ENCODE measurements at places on chromosomes 2 and 18.

- no peak for DNase-seq
These were observed 13.2 kb upstream of the KCMF1 start for GRCh38 chr2:84957771-84958134.

- peak; percentile 12 for DNase-seq
These were observed 7.8 kb upstream of the IL1R2 start for GRCh38 chr2:101983928-101984327.

GRCh38 chr18:79956276-79956675 is 4.8 kb upstream of the SLC66A2 start:
- no peak for DNase-seq

- no peak for DNase-seq
These were observed 149.2 kb upstream of the NCK2 start for GRCh38 chr2:105595536-105595935.

DNA sequence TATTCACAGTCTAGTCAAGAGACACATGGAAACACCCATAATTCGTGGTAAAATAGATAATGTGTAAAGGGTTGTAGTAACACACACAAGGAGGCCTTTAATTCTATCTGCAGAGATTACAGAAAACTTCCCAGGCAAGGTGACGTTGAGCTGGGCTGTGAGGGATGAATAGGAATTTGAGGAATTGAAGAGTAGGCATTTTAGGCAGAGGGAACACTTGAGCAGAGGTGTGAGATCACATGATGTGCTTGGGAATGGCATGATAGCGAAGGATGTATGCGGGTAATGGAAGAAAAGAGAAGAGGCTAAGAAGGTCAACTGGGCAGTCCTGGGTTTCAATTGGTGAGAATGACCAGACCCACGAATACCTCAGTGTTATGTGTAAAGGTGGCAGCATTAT is 20.2 kb downstream of the DRC1 start:
- DNase-seq = no peak

GRCh38 chr2:225932811-225933413 is 533.4 kb downstream of the NYAP2 start:
- DNase-seq = peak; percentile 73

DNA sequence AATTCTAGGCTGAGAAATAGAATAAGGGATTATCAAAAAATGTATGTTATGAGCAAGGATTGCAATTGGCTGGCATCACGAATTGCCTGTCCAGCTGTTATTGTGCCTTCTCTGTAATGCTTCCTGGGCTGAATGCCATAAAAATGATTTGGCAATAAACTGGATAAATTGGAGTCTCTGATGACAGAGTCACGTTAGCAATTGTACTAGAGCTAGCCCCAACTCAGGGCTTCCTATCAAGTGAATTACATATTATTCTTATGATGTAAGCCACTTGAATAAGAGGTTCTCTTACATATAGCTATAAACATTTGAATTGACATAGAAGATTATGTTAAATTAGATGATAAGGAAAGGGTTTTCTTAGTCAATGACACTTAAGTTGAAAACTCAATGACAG is 607.5 kb upstream of the REG3G start:
- DNase-seq = no peak

DNA sequence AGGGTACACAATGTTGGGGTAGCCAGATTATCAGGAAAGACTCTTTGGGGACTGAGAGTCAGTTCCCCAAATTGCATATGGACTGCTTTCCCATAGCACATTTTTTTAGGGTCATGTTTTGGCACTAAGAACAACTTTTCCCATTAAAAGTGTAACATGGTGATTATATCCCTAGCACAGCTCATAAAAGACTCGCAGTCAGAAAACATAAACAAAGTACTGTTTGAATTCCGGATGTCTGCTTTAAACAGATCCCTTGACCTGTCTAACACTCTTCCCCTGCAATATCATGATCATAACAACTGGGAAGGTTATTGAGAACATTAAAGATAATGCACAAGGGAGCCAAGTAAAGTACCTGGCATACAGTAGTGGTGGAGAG is 262.2 kb downstream of the ASXL3 start:
- DNase-seq = no peak

DNA sequence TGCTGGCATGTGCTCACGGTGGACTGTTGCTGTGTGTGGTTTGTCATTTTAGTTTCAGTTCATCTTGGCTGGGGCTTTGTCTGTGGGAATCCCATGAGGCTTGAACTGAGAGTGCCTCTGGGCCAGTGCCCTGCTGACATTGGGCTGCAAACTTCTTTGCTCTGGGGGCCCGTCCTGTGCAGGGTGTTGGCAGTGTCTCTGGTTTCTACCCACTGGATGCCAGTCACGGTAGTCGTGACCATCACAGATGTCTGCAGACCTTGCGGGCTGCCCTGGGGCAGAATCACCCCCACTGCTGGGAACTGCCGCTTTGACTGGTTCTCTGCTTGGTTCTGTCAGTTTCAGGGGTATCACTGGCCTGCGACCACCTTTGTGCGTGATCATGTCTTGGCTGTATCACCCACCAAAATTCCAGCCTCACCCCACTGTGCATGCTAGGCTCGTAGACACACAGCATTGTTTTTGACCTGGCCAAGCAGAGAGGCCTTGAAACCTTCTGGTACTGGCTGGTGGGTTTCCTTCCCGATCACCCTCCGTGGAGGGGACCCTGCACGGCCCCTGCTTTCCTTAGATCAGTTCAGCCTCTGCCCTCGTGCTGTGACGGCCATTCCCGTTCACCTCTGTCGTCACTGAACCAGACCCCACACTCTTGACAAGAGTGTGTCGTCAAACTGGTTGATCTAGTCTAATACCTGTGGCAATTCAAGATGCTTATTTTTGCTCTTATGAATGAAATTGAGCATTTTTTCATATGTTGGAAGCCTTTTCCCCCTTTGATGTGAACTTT is 57.6 kb downstream of the KCNG2 start:
- no peak for DNase-seq

DNA sequence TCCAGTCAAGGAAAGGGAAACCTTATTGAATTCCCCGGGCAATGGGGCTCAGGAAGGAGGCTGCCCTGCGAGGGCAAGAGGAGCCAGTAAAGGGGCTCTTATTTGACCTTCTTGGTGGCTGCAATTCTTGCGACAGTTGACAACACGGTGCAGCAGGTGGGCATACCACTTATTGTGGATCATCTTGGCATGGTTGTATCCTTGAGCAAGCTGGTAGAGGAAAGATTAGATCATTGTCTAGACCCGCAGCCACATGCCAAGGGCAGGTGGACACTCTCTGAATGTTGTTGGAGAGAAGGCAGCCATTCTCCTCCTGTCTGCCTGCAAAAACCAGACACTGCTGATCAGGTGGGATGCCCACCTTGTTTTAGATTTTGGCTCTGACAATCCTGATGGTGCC is 170.2 kb upstream of the CHST9 start:
- no peak for DNase-seq

GRCh38 chr2:32457814-32458213 is 101.0 kb downstream of the BIRC6 start:
- no peak for DNase-seq

DNA sequence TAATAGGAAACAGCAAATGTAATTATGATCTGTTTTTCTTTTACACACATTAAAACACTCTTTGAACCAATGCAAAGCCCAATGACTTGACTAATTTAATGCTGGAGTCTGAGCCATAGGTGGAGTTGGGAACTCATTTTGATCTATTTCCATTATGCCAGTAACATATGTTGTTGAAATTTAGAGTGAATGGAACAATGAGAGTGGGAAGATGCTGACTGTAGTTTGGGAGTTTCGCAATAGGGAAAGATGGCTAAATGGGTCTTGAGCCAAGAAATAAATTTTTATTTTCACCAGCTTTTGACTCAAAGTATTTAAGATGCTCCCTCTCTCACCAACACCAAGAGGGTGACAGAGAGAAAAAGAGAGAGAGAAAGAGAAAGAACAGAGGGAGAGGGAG is 246.7 kb downstream of the DLGAP1 start:
- no peak for DNase-seq

- peak; percentile 41 for DNase-seq
These were observed 64.3 kb upstream of the CYP26B1 start for GRCh38 chr2:72211777-72212485.

GRCh38 chr2:73133566-73134197 is 20.9 kb upstream of the RAB11FIP5 start:
- no peak for DNase-seq

GRCh38 chr18:51182824-51183223 is 14.7 kb downstream of the MEX3C start:
- DNase-seq = no peak

DNA sequence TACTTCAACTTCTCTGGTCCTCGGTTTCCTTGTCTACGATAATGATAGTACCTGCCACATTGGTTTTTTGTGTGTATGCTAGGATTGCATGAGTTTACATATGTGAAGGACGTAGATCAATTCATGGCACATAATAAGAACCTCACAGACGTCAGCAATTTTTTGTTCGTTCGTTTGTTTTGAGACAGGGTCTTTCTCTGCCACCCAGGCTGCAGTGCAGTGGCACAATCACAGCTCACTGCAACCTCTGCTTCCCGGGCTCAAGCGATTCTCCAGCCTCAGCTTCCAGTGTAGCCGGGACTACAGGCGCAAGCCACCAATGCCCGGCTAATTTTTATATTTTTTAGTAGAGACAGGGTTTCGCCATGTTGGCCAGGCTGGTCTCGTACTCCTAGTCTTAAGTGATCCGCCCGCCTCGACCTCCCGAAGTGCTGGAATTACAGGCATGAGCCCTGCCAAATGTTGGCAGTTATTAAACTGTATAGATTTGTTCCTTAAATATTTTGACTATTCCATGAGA is 756 bp upstream of the SLC35F5 start:
- no peak for DNase-seq

DNA sequence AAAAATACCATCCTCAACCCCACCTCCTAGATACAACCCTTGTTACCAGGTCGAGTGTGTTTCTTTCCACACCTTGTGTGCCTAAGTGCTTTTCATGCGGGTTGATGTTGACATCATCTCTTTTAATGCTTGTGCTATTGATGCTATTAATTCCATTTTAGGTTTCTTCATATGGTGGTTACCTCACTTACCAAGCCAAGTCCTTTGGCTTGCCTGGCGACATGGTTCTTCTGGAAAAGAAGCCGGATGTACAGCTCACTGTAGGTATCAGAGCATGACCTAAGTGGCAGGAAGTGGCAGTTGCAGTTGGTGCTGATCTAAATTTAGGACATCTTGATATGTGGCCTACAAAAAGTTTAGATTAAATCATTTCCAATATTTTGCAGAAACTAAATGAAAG is 149.9 kb upstream of the TTC39C start:
- no peak for DNase-seq

- no peak for DNase-seq
These were observed 347.6 kb upstream of the VRK2 start for GRCh38 chr2:57698935-57699449.

DNA sequence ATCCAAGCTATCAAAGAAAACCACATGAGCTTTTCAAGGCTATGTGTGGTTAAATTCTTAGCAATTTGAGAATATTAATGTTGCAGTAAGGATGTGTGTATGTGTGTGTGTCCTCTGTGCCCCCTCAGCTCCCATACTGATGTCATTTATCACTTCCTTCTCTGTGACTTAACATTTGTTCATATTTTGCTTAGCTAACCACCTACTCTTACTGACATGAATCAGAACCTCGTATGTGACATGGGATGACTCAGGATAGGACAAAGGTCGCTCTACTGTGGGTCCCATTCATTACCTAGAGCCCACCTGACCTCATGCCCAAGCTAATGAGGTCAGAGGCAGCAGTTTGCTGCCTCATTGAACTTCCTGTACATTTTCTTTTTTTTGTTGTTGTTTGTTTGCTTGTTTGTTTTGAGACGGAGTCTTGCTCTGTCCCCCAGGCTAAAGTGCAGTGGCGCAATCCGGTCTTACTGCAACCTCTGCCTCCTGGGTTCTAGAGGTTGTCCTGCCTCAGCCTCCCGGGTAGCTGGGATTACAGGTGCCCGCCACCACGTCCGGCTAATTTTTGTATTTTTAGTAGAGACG is 36.3 kb downstream of the MOGAT1 start:
- DNase-seq = peak; percentile 18

- DNase-seq = no peak
These were observed 27.5 kb upstream of the ACVR1 start for GRCh38 chr2:157903626-157904025.

- no peak for DNase-seq
These were observed 11.0 kb downstream of the CCBE1 start for GRCh38 chr18:59686260-59686659.

DNA sequence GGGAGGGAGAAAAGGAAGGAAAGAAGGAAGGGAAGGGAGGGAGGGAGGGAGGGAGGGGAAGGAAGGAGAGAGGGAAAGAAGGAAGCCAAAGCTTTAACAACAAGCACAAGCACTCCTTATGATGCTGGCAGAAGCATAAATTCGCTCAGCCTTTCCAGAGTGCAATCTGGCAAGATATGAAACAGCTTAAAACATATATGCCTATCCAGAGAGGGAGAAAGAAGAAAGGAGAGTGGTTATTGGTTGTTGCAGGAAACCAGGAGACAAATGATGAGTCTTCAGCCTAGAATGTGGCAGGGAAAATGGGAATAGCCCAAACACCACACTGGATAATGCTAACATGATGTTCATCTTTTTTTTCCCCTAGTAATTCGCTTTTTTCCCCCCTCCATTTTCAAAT is 64.0 kb downstream of the STPG4 start:
- no peak for DNase-seq

DNA sequence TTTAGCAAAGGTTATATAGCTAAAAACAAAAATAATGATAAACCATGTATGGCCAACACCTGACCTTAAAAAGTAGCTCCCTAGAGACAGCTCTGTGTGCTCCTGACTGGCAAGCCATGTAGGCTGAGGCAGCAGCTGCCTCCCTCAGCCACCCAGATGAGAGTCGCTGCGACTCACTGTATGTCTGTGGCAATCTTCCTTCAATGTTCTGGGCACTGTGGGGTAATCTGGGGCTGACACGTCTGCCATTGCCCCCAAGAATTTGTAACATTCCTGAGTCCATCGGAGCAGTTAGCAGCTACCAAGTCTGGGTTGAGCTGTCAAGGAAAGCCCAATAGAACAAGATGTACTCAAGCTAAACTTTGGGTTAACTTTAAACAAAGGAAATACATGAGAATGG is 106.4 kb upstream of the DAPL1 start:
- DNase-seq = peak; percentile 69

- DNase-seq = no peak
These were observed 22.6 kb downstream of the THSD7B start for GRCh38 chr2:136787970-136788369.

DNA sequence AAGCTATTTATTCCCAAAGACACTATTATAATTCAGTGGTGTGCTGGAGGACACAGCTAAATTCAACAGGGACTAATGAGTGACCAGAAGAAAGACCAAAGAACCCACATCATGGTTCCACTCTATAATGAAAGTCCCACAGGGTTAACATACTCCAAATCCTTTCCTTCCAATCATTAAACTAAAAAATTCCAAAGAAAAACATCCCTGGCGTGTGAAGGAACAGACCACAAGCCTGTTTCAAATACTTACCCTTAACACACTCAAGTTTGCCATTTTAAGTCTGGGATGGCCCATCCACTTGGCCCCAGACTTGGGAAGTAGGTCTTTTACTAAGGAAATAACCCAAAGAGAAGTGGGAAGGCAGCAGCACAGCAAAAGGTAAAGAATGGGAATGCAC is 150.1 kb upstream of the CCDC150 start:
- no peak for DNase-seq
